AG20443 (cell line): ENCODE measurements at places on chromosomes 1 and 21.

GRCh38 chr1:38283696-38284470 lies 237.3 kb upstream of the POU3F1 start:
- no peak for DNase-seq

- no peak for DNase-seq
These were observed 20.1 kb upstream of the CCDC17 start for GRCh38 chr1:45643978-45644377.

DNA sequence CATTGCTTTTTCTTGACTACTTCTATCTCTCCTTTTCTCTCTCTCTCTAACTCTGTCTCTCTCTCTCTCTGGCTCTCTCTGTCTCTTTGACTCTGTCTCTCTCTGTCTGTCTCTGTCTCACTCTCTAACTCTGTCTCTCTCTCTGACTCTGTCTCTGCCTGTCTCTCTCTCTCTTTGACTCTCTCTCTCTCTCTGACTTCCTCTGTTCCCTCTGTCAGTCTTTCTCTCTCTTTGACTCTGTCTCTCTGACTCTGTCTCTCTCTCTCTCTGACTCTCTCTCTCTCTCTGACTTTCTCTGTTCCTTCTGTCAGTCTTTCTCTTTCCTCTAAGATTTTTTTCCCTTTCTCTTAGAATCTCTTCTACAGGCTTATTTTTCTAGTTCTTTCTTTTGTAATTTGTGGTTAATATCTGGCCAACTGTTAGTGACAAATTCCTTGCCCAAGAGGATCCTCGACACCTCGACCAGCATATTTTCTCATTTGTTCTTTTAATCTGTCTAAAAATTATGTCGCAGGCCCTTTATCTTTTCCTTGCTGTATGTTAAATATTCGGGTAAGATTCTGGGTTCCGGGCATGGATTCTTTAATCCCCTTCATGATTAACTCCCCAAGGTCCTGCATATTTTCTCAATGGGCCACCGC lies at the start of gene ATAD3C:
ATAD3C (plus strand) TSS at position 591 of the 641 bp plus-strand sequence. CDS start 995 bp downstream, outside the sequence.
- DNase-seq, result no peak

DNA sequence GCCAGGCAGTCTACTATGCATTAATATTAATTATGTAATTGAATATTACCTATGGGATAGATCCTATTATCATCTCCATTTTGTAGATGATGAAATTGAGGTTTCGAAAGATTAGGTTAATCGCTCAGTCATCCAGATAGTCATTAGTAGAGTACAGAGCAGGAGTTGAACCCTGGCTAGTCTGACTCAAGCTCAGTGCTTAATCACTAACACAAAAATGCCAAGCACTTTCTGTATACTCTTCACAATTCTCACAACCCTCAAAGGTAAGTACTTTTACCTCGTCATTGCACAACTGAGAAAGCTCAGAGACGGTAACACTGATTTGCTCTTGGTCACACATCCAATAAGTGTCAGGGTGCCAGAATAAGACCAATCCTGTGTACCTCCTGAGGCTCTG lies 280.2 kb upstream of the PLXNA2 start:
- no peak for DNase-seq

DNA sequence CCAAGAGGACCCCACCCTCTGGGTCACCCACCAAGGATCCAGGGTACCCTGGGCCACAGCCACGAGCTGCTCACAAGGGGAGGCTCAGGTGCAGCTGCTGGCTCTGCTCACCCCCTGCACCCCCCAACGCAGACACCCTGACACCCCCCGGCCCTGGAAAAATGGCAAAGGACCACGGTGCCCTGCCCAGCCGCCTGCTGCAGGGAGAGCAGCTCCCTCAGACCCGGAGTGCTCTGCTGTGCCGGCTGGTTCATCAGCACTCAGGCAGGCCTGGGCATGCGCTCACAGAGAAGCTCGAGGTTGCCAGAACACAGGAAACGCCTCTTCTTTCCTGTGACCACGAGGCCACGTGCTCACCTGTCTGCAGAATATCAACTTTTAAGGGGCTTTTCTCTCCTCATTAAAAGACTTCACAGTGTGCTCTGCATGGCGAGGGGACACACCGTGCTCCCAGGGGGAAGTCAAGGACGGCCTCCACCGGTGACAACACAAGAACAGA lies 4.3 kb upstream of the C1QTNF12 start:
- DNase-seq, result no peak

GRCh38 chr1:100613817-100614559 lies 76.0 kb downstream of the GPR88 start:
- no peak for DNase-seq

- DNase-seq, result no peak
These were observed 17.7 kb upstream of the LRRN2 start for GRCh38 chr1:204703268-204703664.

- DNase-seq, result peak; percentile 43
These were observed 4.5 kb upstream of the INKA2 start for GRCh38 chr1:111743679-111744101.

GRCh38 chr1:220751111-220751510 lies 3.0 kb downstream of the MTARC2 start:
- no peak for DNase-seq

GRCh38 chr1:188406636-188407035 lies 1577.9 kb downstream of the PLA2G4A start:
- no peak for DNase-seq

- no peak for DNase-seq
These were observed 13.8 kb downstream of the CNIH3 start for GRCh38 chr1:224629965-224630364.

DNA sequence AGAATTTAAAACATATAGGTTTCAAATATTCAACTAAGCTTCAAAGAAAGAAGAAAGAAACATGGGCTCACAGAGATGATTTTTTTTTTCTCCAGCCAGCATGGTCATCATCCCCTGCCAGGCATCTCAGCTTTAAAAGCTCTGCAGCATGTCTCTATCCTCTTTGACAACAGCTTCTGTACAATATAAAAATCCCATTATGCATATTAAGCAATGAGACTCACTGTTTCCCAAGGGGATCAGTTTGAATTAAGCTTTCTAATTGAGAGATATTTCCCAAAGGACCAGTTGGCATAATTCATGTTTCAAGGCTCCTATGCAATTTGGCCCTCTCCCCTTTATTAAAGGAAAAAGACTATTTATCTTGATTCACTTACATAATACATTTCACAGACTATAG lies 220.3 kb downstream of the GRIK1 start:
- no peak for DNase-seq

- DNase-seq, result no peak
These were observed 43.3 kb downstream of the COQ8A start for GRCh38 chr1:226983247-226983991.

DNA sequence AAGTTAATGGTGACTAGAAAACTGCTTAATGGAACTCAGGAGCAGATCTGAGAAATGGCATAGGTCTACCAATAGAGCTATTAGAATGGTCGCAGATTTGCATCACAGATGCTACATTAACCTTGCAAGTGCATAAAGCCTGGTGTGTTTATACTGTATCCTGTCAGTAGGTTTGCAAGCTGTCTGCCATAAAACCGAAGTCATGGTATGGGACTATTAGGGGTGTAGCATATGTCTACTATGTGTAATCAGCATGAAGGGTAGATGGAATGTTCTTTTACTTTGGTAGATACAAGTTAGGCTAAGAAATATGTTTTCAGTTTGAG lies 574.2 kb upstream of the ADGRL2 start:
- DNase-seq, result no peak

DNA sequence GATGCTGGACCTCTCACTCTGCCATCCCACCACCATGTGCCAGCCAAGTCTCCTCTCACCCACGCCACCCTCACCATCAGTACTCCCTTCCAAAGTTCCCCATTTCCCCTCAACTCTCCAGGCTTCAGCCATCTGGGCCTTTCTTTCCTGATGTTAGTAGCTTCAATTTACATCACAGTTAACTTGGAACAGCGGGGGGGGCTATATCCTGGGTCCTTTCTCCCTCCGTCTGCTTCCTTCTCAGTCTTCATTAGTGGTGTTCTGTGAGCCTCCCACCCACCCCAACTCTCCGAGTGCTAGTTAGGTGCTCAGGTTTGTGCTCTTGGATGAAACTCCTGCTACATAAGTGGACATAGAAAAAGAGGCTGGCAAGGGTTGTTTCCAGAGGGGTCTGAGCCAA lies 31.9 kb downstream of the KCNC4 start:
- DNase-seq, result no peak

- DNase-seq, result no peak
These were observed 57.7 kb downstream of the NMNAT2 start for GRCh38 chr1:183360473-183360872.

DNA sequence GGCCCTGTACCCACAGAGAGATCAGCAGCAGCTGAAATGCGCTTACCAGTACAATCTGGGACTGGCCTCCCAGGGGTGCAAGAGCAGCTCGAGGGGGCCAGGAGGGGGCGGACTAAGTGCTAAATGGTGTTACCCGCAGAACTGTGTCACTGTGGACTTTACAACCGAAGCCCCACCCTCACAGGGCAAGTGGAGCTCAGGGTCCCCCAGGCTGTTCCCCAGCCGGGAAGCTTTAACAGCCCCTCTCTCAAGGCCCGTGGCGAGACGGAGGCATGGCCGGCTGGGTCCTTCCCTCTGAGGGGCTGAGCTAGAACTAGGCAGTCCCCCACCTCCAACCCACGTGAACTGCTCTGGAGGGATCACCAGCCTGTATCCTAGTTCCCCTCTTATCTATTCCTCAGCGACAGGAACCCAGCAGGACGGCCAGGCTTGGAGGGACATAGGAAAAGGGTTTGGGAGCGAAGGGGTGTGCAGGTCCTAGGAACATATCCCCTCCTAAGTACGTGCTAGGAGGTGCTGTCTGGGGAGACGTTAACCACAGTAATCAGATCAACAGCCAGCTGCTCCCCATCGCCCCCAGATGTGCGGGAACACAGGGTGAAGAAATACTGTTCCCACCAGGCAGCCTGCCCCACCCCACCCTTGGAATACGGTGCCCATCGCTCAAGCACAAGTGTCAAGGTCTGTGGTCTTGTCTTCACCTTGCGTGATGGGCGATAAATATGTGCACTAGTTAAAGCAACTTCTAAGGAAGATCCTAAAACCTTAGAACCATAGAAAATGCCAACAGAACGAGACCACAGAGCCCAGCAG lies 24.4 kb downstream of the ZBTB17 start:
- DNase-seq, result no peak

GRCh38 chr1:202235856-202236837 lies 42.5 kb downstream of the LGR6 start:
- DNase-seq, result peak; percentile 97

- peak; percentile 94 for DNase-seq
These were observed 49.3 kb upstream of the PSEN2 start for GRCh38 chr1:226820941-226821718.

DNA sequence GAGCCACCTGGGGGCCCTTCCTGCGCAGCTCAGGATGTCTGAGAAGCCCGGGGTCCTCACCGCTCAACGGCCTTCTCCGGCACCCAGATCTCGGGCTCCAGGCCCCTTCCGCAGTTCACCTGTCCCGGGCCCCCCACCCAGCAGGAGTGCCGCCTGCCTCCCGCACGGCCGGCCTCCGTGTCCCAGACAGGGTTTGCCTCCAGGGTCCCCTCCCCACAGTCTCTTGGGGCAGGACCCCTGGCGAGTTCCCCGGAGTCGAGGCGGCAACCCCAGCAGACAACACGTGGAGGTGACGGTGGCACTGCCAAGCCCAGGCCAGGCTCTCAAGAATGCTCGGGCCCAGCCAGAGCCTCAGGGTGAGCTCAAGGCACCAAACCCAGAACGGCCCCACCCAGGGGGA lies 22.4 kb upstream of the TTLL10 start:
- DNase-seq, result no peak

DNA sequence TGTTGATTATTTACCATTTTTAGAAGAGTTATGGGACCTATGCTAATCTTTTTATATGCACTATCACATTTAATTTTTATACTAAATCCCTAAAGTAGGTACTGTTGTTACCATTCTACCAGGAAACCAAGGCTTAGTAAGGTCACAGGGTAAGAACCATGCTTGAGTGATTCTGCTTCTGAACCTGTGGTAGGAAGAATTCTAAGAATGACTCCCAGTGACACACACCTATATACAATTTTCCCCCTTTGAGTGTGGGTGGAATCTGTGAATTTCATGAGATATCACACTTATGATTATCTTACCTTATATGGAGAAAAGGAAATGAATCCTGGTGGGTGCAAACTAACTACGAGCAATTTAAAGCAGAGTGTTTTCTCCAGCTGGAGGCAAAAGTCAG lies 391.0 kb downstream of the USH2A start:
- no peak for DNase-seq

- no peak for DNase-seq
These were observed 3.2 kb upstream of the IKBKE start for GRCh38 chr1:206466840-206467649.

DNA sequence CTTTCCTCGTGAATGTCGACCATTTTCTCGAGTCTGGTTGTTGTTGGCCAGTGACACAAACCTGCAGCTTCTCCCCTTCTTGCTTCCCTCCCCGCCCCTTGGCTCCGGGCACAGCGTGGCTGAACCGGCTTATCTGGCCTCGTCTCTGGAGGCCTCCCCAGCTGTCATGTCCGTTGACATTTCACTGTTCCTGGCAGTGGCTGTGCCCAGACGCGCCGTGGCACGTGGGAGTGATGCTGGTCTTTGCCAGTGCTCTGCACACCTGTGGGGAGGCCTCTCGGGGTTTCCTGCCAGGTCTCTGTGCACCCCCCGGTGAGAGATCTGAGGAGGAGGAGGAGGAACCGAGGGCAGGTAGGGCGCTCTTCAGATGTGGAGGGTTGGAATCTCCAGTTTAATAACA lies 23.7 kb downstream of the SKI start:
- no peak for DNase-seq

- no peak for DNase-seq
These were observed 121.9 kb upstream of the CDC42BPA start for GRCh38 chr1:227440182-227440581.
